Progenitor cell of endocrine pancreas (in vitro differentiated cells): ENCODE measurements at places on chromosomes 6 and 20. TPM values are rescaled to one million over a fixed set of nuclear protein-coding genes. Genes with fewer than 3 reads are reported as not detected.

The MYB gene
- total RNA-seq, result 4.6 and 5.6 TPM in 2 replicates

The LYRM4 gene
- 34.4 and 34.5 TPM in 2 replicates for total RNA-seq

The HTR1B gene
- total RNA-seq, result 8.9 and 10.3 TPM in 2 replicates

The CAGE1 gene
- total RNA-seq, result not detected in 2 replicates

The PARD6B gene
- total RNA-seq, result 29.7 and 32.9 TPM in 2 replicates

The ISM1 gene
- total RNA-seq, result 0.36 and 0.73 TPM in 2 replicates

The LBP gene
- total RNA-seq, result not detected in 2 replicates

The CYP39A1 gene
- total RNA-seq, result 6.7 and 10.3 TPM in 2 replicates

The C6orf52 gene
- total RNA-seq, result 3.5 and 4.8 TPM in 2 replicates

The PROKR2 gene
- not detected in 2 replicates for total RNA-seq

The ZNF165 gene
- 9.7 TPM in 2 replicates for total RNA-seq

The CYP21A2 gene
- total RNA-seq, result 0.38 and 0.67 TPM in 2 replicates

GRCh38 chr6:150301846-150302519 is 66.8 kb upstream of the IYD start:
- H3K27me3 ChIP-seq, result peaks cover 3% of the 10 kb centered on the region
- H3K4me3 ChIP-seq, result no peak overlapping the region
- H3K4me1 ChIP-seq, result peaks cover 3% of the 10 kb centered on the region
- H3K27ac ChIP-seq, result no peak overlapping the region

DNA sequence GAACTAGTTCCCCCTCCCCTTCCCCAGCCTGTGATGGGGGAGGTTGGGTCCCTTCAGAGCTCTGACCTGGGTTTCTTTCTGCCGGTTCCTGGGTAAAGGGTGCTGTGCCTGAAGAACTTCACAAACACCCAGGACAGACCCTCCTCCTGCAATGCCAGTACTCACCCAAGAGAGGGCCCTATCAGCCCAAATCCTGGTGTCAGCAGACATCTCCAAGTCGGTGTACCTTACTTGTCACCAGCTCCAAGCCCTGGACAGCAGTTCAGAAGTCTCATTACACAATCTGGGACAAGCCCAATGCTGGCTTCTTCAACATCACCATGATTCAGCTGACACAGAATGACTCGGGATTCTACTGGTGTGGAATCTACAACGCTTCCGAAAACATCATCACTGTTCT is 467 bp downstream of the TREML4 start:
- no peak overlapping the region for H3K27ac ChIP-seq
- no peaks in the 10 kb centered on the region for H3K4me1 ChIP-seq
- no peaks in the 10 kb centered on the region for H3K36me3 ChIP-seq

DNA sequence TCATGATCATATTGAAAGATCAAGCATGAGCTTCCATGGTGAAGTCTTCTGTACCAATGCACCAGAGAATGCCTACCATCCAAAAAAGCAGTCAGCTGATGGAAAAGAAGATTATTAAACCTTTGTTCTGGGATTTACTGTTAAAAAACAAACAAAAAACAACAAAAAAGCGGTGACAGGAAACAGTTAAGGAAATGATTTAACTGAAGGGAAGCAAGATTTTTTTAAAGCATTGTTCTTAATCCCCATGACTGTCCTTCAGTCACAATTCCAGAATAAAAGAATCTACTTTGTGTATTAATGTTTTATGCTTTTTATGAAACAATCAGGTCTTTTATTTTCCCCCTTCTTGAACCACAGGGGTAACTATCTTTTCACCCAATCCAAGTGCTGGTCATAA is 23.9 kb downstream of the FAM162B start:
- H3K27ac ChIP-seq, result no peak overlapping the region
- no peaks in the 10 kb centered on the region for H3K4me1 ChIP-seq
- peaks cover 18% of the 10 kb centered on the region for H3K36me3 ChIP-seq
- no peaks in the 10 kb centered on the region for H3K27me3 ChIP-seq
- no peak for DNase-seq

- no peak overlapping the region for H3K4me3 ChIP-seq
- H3K36me3 ChIP-seq, result no peaks in the 10 kb centered on the region
- H3K4me1 ChIP-seq, result peaks cover 6% of the 10 kb centered on the region
- no peak for DNase-seq
- no peak overlapping the region for H3K27ac ChIP-seq
Measured at GRCh38 chr6:137011406-137011805, 33.4 kb downstream of the IL20RA start.

- peaks cover 10% of the 10 kb centered on the region for H3K4me1 ChIP-seq
- no peak for DNase-seq
- H3K4me3 ChIP-seq, result no peak overlapping the region
- peaks cover 2% of the 10 kb centered on the region for H3K36me3 ChIP-seq
Measured at GRCh38 chr6:3236005-3236404, 8.6 kb upstream of the TUBB2B start.

GRCh38 chr6:89007209-89008000 is 44.0 kb upstream of the RNGTT start:
- H3K36me3 ChIP-seq, result no peaks in the 10 kb centered on the region
- H3K27ac ChIP-seq, result no peak overlapping the region
- no peaks in the 10 kb centered on the region for H3K27me3 ChIP-seq
- H3K4me1 ChIP-seq, result peaks cover 12% of the 10 kb centered on the region
- no peak for DNase-seq

DNA sequence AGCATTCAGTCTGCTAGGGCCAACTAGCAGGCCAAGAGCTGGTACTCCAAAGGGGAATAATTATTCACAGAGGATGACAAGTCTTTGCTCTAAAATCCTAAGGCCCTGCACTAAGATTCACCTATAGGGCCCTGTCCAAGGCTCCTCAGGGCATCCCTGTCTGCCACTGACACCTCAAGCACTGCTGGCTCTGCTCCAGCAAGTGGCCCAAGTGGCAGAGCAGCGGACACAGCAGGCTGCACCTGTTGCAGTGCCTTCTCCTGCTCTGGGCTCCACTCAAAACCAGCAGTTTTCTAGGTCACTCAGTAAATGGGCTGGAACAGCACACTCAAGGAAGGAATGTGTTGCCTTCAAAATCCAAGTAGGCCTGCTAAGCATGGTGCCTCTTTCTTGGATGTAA is 36.4 kb upstream of the SMOC2 start:
- DNase-seq, result no peak
- H3K4me3 ChIP-seq, result no peak overlapping the region
- H3K36me3 ChIP-seq, result no peaks in the 10 kb centered on the region
- no peak overlapping the region for H3K27ac ChIP-seq
- no peaks in the 10 kb centered on the region for H3K4me1 ChIP-seq
- H3K27me3 ChIP-seq, result peaks cover 17% of the 10 kb centered on the region
